CD4-positive, alpha-beta T cell treated with Interleukin-4 for 1 hour (primary cell): ENCODE measurements at places on chromosomes 1 and 21.

DNA sequence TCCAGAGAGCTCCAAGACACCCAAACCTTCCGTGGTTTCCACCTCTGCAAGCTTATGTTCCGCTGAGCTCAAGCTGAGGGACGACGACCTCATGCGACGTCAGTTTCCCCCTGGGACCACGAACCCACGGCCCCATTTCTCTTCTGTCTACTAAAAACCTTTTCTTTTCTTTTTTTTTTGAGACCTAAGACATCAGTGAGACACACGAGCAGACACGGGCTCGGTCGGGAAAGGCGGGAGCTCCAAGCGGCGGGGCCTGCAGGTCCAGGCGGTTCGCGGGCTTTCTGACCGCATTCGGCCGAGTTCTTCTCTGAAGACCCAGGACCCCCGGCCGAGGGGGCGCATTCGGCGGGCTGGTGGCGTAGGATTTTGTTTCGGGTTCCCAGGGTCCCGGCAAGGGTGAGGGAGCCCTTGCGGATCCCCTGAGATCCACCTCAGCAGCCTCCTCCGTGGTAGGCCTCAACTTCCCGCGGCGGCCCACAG, 402 bp downstream of the C21orf58 start:
- DNase-seq = no peak

GRCh38 chr1:33382661-33383415, 48.1 kb downstream of the PHC2 start:
- DNase-seq = no peak

GRCh38 chr1:13801655-13802486, 101.9 kb downstream of the PRDM2 start:
- no peak for DNase-seq

GRCh38 chr1:229264487-229264886, 6.4 kb upstream of the RAB4A start:
- no peak for DNase-seq

DNA sequence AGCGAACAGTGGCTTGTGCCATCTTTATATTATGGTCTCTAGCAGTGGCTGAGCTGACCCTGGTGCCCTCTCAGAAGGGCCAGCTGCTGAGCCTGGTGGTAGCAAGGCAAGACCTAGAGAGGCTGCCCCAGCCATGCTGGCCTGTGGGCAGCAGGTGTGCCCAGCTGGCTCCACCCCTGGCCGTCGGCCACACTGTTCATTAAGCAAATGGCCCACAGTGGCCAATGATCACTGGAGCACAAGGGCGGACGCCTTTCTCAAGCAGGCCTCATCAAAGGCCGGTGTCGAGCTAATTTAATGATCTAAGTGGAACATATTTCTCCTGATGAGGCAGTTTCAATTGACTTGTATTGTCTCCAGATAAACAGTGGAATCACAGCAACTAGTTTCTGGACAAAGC, 89.4 kb downstream of the GRIK3 start:
- no peak for DNase-seq

DNA sequence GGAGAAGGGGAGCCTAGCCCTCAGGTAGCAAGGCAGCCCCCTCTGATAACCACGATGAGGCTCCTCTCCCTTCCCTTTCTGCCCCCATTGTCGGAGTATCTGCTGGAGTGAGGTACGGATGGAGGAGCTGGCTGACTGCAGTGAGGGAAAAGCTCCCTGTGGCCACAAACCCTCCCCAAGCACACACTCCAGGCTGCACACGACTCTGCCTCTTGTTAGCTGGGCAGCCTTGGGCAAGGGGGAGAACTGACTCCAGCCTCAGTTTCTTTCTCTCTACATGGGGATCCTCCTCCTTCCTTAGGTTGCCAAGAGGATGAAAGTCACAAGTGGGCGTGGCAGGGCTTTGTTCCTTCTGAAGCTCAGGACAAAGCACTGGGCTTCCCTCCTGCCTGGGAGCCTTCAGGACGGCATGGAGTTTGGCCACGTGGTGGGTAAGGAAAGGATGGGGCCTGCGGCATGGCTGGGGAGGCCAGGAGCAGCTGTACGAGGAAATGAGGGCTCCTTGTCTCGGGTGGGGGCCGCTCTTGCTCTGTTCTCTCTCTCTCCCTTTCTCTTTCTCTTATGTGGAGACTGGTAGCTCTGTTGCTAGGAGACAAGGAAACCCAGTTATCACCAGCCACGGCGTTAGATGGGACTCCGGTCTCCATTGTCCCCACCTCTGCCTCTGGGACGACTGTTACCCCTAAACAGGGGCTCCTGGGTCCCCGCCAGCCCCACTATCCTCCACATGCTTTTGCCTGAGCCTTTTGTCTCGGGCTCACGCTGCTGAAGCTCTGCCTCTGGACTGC, 39.7 kb downstream of the LRP8 start:
- no peak for DNase-seq

GRCh38 chr1:236575523-236575922, 28.8 kb downstream of the HEATR1 start:
- no peak for DNase-seq

DNA sequence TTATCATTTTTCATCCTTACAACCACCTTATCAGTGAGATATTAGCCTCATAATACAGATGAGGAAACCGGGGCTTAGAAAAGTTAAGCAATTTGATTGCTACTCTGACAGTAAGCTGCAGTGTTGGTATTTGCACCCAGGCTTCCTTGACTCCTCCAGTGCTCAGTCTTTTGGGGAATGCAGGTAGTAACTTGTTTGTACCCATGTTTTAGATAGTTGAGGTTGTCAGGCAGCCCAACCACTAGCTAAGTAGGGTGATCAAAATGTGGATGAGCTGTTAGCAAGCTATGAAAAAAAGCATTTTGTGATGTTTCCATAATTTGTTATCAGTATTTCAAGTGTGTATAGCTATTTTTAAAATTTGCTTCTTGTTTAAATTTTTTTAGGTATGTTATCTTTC, 80.8 kb downstream of the SASS6 start:
- DNase-seq = no peak

- DNase-seq = no peak
Measured at GRCh38 chr21:20882462-20883407, 115.5 kb upstream of the NCAM2 start.

DNA sequence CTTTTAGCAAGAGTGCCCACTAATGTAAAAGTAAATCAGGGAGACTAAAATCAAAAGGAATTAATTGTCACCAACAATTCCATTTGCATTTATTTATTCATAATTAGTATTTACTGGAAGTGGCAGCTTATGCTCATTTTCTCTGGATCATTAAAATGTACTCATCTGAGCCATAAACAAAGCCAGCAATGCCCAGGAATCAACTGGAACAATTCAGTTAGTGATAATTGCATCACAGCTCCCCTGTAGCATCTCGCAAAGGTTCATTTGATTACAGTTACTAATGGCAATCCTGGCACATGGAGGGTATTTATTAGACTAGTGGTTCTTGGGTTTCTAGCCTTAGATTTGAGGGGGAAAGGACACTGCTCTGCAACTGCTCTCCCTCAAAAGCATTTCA, 92.7 kb upstream of the C1orf21 start:
- DNase-seq = no peak

DNA sequence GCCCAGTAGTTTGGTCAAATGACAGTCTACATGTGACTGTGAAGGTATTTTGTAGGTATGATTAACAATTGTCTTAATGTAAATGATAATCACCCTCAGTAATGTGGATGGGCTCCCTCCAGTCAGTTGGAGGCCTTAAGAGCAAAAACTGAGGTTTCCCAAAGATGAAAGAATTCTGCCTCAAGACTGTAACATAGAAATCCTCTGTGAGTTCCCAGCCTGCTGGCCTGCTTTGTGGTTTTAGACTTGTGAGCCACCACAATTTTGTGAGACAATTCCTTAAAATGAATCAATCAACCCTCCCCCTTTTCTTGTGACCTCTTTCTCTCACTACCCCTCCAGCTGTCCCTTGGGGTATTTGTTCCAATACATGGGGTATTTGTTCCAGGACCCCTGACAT, 226.4 kb upstream of the DPYD start:
- no peak for DNase-seq

DNA sequence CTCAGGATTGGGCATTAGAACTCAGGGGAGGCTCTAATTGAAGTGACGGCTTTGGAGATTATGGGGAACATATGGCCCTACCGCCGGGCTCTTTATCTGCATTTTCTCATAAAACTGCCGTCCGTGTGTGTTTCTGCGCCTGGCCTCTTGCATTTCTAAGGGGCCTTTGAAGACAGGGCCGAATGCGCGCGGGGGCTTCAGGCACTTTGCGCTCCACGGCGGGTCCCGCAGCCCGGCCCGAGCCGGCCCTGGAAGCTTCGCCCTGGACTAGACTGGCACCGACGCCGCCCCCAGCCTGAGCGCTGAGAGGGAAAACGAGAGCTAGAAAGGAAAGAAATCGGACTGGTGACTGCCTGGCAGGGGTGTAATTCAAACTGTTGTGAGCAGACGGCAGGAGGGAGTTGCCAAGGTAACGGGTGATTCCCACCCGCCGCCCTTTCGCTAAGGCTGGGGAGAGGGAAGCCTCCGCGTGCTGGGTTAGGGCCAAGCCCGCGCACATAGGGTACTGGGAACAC, 120.7 kb downstream of the LMX1A start:
- no peak for DNase-seq

GRCh38 chr1:67004176-67004575, 49.8 kb downstream of the SLC35D1 start:
- DNase-seq = no peak

GRCh38 chr1:9400425-9401079, 107.9 kb downstream of the SPSB1 start:
- no peak for DNase-seq

DNA sequence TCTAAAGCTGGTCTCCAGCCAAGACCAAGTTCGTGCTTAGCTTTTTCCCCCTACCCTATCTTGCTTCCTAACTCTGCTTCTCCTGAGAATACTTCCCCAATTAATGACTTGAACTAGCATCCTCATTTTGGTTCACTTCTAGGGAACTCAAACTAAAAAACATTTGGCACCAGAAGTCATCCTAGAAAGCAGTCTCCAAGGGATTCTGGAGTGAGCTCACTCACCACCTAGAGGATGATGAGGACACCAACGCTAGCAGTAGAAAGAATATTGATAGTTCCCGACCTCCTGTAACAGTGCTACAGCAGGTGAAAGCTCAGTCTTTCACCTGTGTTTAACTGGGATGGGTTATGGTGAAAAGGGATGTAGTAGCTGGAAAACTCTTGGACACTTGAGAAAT, 4.7 kb upstream of the PSMB2 start:
- no peak for DNase-seq

- no peak for DNase-seq
Measured at GRCh38 chr1:45002650-45003645, 8.2 kb downstream of the HECTD3 start.

DNA sequence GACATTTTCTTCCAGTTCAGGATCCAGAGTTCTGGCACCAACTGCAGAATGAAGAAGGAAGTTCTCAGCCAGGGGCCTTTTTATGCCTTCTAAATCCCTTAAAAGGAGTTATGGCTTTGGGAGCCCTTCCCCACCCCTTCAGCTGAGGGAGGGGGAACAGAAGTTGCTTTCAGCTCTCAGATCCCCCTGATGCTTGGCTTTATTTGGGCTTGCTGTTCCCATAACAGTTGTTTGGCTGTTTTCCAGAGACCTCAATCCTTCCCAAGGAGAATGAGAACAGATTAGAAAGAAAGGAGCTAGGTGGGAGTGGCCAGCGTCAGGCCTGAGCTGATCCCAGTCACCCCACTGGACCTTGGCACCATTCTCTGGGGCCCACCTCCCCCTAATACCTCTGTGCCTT, at the start of gene RPE65:
RPE65 (minus strand) TSS at position 54 of the 400 bp plus-strand sequence; CDS start at position 5, 49 bp downstream.
- no peak for DNase-seq

DNA sequence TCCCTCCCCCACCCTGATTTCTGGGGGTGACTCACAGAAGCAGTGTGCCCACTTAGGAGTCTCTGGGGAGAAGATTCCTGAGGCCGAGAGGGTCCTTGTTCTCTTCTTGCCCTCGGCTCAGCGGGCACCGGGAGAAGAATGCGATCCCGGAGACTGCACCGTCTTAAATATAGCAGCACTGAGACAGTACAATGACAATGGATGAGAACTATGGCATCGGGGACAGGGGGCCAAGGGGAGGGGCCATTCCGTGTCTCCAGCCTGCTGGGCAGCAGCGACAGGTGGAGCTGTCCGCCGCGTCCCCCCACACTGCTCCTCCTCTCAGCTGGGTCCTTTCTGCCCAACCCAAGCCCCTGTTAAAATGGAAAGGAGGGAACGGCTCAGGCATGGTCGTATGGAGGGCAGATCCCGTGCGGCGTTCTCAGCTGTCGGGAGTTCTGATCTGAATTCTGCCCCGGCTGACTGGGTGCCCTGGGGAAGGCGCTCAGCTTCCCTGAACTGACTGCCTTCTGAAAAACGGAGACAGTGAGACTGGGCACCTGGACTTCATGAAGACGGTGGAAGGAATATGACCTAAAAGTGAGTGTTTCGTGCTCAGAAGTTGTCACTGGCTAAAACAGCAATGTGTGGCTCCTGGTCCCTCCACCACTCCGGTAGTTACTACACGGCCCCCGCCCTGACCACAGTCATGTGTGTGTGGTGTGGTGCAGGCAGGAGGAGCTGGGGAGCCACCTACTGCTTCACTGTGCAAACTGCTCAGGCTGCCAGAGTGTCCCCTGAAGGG, at the start of gene MYOM3:
MYOM3 (minus strand) TSS at position 140 of the 784 bp plus-strand sequence. CDS start 3,499 bp downstream, outside the sequence.
- DNase-seq = peak; percentile 48

GRCh38 chr1:221761354-221762002, 19.6 kb upstream of the DUSP10 start:
- no peak for DNase-seq

- DNase-seq = peak; percentile 42
Measured at GRCh38 chr21:34513129-34513675, 1.2 kb upstream of the KCNE1 start.

- DNase-seq = no peak
Measured at GRCh38 chr1:48470481-48470855, 1.5 kb downstream of the SPATA6 start.

DNA sequence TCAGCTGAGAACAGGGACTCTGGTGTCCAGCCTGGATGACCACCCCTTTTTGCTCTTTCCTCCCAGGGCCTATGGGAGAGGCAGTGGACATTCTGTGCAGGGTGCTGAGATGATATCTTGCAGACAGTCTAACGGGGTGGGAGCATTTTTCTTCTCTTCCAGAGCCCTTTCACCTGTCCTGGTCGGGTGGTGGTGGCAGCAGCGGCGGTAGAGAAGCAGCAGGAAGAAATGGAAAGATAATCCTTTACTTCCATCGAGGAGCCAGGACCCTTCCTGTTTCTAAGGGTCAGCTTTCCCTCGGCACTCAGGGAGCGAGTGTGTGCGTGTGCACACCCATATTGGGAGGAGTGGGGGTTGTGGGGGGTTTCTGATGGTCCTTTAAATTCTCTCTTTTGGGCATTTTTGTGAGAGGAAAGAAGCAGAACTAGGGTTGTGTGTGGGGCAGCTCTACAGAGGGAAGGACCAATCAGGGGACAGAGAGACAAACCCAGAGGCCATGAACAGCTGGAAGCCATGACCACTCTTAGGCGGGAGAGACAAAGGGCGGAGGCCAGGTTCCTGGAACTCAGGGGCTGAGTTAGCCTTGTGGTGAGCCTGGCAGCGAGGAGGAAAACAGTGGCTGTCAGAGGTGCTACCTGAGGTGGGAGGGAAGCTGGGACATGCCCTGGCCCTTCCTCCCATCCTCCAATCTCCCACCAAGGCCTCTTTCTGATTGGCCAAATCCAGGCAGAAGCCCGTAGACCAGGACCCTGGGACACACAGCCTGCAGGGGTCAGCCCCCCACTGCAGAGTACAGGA, 31.2 kb upstream of the CSF3R start:
- DNase-seq = no peak
